GM23248 (cell line): ENCODE measurements at places on chromosomes 13 and 19. TPM values are rescaled to one million over a fixed set of nuclear protein-coding genes. Genes with fewer than 3 reads are reported as not detected.

The NPAS1 gene
- total RNA-seq, result 8.6 and 10.6 TPM in 2 replicates

The MPV17L2 gene
- total RNA-seq, result 43.2 and 69.4 TPM in 2 replicates

The RUBCNL gene
- 2.1 and 2.7 TPM in 2 replicates for total RNA-seq

The ZNF835 gene
- not detected in 2 replicates for total RNA-seq

- no peak for DNase-seq
Measured at GRCh38 chr19:45774765-45775164, 5.7 kb upstream of the SIX5 start.

DNA sequence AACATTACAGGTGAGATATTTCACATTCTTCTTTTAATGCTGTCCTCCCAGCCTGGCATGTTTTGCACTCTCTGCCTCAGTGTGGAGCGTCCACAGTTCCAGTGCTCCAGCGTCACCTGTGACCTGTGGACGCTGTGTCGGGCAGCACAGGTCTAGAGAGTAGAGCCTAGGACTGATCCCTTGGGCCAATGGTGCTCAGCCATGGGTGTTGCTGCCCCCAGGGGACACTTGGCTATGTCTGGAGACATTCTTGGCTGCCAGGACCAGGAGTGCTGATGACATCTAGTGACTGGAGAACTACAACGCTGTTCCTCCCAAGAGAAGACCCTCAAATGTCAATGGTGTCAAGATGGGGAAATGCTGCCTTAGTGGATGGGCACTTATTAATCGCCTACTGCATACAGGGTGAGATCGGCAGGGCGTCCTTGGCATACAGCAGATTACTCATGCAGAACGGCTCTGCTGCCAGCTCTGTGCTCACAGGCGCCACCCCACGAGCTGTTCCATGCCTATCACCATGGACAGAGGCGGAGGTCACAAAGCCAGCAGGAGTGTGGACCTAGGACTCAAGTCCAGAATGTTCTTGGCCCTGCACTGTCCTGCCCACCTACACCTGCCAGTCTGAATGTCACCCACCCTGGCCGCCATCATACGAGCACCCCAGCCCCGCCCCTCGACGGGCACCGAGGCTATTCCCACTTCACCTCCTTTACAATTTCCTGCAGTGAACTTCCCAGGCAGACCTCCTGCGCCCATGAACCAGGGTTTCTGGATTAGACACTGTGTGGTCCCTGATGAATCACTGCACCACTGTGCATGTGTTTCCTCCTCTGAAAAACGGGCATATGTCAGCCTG, 13.9 kb upstream of the MADCAM1 start:
- peak; percentile 29 for DNase-seq

DNA sequence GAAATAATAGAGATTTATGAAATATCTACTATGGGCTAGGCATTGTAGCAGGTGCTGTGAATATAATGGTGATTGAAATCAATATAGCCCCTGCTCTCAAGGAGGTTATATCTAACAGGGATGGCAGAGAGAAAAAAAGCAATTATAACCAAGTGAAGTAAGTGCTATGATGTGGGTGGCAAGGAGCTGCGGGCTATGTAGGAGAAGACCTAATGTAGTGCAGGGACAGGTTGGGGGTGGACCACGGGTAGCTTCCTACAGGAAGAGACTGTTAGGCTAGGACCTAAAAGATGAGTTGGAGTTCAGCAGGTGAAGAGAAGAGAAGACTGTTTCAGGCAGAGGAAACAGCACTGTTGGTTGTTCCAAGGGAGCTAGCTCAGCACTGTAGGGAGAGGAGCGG, 311.0 kb downstream of the KCNRG start:
- no peak for DNase-seq

- DNase-seq, result peak; percentile 12
Measured at GRCh38 chr13:113001241-113002140, 32.5 kb downstream of the MCF2L start.

- DNase-seq, result peak; percentile 9
Measured at GRCh38 chr13:28012383-28012782, 23.9 kb upstream of the URAD start.

DNA sequence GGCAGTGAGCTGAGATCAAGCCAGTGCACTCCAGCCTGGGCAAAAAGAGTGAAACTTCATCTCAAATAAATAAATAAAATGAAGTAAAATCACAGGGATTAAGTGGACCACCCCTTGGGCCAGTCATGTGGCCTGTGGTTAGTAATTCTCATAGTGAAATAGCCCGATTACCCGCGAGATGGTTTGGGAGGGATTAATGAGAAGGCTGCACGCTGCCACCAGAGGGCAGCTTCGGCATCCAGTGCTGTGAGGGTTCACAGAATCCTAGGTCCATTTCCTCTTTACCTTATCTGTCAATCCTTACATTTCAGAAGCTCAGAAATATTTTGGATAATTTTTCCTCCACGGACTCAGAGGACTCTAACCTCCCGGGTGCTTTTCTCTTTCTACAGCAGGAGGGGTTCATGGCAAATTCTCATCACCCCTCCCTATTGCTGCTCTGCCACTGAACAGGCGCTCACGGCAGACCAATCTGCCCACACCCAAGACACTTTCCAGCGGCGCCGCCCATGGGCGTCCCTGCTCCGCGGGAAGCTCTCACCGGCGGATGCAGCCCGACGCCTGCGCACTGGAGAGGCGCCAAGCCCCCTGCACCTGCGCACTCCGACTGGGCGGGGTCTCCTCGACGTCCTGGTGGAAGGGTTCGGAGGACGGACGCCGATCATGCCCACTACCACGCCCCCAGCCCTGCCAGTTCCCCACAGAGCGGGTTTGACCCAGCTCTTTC, 11.0 kb downstream of the ZNF835 start:
- DNase-seq, result no peak
